H9 (cell line): ENCODE measurements at places on chromosomes 5 and 9. TPM values are rescaled to one million over a fixed set of nuclear protein-coding genes. Genes with fewer than 3 reads are reported as not detected.

DNA sequence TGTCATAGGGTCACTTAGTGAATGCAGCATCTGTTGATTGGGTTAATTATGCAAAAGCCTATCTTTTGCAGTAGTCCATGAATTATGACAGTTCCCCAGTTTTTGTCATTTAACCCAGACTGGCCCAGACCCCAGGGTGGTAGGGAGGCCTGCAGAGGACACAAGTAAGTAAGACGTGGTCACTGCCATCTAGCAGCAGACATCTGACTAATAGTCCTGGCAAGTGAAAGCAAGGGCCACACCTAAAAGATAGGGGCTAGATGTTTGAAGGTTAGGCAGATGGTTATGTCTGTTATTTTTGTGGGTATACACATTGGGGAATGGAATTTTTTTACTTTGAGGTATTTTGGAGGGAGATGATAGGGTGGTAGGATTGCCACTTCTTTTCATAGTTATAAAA, 48.0 kb downstream of the RAB14 start:
- H3K27ac ChIP-seq: no peak overlapping the region
- H3K4me3 ChIP-seq: no peak overlapping the region
- no peak for DNase-seq
- H3K36me3 ChIP-seq: peaks cover 20% of the 10 kb centered on the region

DNA sequence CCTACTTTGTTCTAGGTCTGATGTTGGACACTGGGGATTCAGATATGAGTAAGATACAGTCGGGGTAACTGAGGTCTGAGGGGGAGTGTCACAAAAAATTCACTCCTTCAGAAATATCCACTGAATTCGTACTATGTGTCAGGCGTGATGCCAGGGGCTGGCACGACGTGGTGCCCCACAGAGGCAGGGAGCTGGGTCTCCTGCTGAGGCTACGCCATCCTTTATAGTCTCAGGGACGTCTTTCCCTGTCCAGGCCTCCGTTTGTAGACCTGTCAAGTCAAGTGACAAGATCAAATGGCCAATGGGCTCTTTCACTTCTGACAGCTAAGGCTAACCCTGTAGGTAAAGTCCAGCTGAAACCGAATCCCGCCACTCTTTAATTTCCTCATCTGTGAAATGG, 118.8 kb upstream of the SMIM23 start:
- no peak overlapping the region for H3K27ac ChIP-seq
- no peaks in the 10 kb centered on the region for H3K4me1 ChIP-seq
- no peak overlapping the region for H3K4me3 ChIP-seq
- DNase-seq: no peak
- no peaks in the 10 kb centered on the region for H3K36me3 ChIP-seq
- H3K27me3 ChIP-seq: no peaks in the 10 kb centered on the region

DNA sequence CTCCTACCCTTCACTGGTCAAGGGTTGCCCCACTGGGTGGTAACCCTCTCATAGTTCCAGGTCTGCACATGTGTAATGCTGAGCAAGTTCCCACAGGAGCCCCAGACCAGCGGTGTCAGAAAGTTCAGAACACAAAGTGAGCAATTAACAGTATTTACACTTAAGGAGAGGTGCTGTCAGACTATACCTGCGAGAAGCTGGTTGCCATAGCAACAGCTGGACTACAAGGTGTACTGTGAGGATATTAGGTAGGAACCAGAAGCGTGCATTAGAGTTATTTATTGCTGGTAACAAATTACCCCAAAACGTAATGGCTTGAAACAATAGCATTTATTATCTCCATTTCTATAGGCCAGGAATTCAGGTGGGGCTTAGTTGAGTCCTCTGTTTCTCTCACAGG, 317.0 kb upstream of the RPS23 start:
- H3K4me1 ChIP-seq: no peaks in the 10 kb centered on the region
- no peaks in the 10 kb centered on the region for H3K27me3 ChIP-seq
- peaks cover 8% of the 10 kb centered on the region for H3K36me3 ChIP-seq
- DNase-seq: no peak
- no peak overlapping the region for H3K27ac ChIP-seq

DNA sequence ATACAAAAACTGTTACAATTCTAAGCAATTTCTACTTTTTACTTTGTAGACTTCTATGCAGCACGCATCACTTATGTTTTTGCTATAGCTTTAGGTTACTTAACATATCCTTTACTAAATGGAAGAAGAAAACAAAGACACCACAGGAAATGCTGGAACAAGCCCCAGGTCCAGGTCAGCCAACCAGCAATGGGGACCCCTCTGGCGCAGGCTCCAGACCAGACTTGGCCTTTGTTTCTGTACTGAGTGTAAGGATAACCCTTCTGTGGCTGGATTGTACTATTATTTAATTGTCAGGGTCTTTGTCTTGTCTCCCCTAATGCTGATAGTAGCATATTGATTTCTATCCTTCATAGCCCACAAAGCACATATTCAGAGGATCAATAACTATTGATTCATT, 4.2 kb downstream of the SEMA4D start:
- H3K4me1 ChIP-seq: peaks cover 20% of the 10 kb centered on the region
- no peaks in the 10 kb centered on the region; the same call in 1 of the 3 replicates for H3K36me3 ChIP-seq
- no peak overlapping the region; the same call in 2 of the 3 replicates for H3K4me3 ChIP-seq
- H3K27me3 ChIP-seq: no peaks in the 10 kb centered on the region
- DNase-seq: no peak

DNA sequence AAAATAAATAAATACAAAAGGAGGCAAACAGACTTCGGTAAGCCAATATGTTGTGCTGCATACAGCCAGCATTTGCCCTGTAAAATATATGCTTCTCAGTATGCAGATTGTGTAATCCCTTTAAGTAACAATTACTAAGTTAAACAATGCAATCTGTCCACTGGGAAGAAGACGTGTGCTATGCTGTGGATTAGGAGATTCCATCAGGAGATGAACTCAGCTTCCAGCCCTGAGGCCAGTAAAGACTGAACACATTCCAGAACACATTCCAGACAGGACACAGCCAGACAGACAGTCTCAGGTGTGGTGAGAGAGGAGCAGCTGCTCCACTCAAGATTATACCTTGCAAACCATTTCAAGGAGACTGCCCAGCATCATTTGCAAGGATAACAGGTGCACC, 97.8 kb downstream of the MPDZ start:
- no peak overlapping the region for H3K27ac ChIP-seq
- H3K4me3 ChIP-seq: no peak overlapping the region

- no peak overlapping the region for H3K27ac ChIP-seq
- no peak for DNase-seq
- H3K27me3 ChIP-seq: no peaks in the 10 kb centered on the region
Measured at GRCh38 chr9:98856982-98857381, 49.5 kb downstream of the GALNT12 start.

DNA sequence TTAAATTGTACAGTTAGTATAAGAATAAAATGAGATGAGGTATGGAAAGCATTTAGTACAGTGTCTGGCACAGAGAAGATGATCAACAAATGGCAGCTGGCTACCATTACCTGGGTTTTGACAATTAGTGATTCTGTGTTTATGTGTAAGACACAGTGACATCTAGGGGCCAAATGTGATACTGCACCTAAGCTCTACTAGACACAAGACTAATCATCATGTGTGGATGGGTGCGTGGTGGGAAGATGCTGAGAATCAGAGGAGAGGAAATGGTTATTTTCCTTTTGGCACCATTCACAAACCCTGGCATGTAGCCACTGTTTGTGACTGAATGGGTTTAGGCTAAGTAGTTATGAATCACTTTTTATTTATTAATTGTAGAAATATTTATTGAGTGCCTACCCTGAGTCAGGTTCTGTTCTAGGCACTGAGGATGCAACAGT, 109.8 kb upstream of the TBC1D2 start:
- no peak overlapping the region for H3K27ac ChIP-seq
- no peaks in the 10 kb centered on the region for H3K4me1 ChIP-seq
- H3K4me3 ChIP-seq: no peak overlapping the region
- DNase-seq: no peak
- H3K36me3 ChIP-seq: peaks cover 12% of the 10 kb centered on the region

GRCh38 chr9:14750821-14751220, 28.3 kb upstream of the CER1 start:
- H3K4me1 ChIP-seq: no peaks in the 10 kb centered on the region; the same call in 1 of the 2 replicates
- DNase-seq: no peak
- no peak overlapping the region for H3K4me3 ChIP-seq
- no peaks in the 10 kb centered on the region for H3K36me3 ChIP-seq

DNA sequence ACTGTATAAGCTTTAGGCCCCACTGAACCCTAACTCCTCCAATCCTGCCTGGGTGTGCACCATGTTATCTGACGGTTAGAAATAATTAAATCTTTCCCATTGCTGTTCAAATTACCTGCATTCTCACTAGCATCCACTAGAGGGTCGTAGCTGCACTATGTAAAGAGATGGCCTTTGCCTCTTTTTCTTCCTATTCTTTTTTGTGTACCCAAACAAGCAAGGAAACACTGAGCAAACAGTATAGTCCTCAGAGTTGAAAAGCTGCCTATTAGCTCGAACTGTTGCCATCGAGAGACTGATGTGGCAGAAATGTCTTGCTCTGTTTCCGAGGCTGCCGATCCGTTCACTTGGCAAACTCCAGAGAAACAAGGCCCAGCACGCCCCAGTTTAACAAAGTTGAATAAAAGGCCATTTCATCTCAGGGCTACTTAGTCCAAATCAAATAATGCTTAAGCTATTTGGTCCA, 163.8 kb upstream of the TRPM3 start:
- no peaks in the 10 kb centered on the region for H3K27me3 ChIP-seq
- H3K4me3 ChIP-seq: no peak overlapping the region

GRCh38 chr5:20514145-20514544, 526.1 kb upstream of the CDH18 start:
- H3K4me1 ChIP-seq: no peaks in the 10 kb centered on the region
- no peak overlapping the region for H3K27ac ChIP-seq
- H3K4me3 ChIP-seq: no peak overlapping the region
- no peak for DNase-seq
- H3K27me3 ChIP-seq: no peaks in the 10 kb centered on the region
- no peaks in the 10 kb centered on the region for H3K36me3 ChIP-seq

- H3K4me1 ChIP-seq: no peaks in the 10 kb centered on the region
- no peak overlapping the region for H3K27ac ChIP-seq
- no peak for DNase-seq
- H3K27me3 ChIP-seq: no peaks in the 10 kb centered on the region
- H3K4me3 ChIP-seq: no peak overlapping the region
Measured at GRCh38 chr5:59330680-59331079, 562.8 kb downstream of the PDE4D start.

DNA sequence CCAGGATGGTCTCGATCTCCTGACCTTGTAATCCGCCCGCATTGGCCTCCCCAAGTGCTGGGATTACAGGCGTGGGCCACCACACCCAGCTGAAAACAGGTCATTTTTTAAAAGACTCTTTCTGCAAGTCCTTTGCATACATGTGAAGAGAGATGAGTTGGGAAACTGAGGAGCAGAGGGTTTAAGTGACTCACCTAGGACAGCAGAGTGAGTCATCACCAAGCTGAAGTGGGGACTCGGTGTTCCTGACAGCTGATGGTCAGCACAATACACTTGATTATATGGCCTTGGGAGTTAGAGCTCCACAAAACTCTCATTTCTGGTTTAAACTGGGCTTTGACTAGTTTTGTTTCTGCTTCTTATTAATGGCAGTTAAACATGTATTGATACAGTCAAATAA, 38.1 kb upstream of the SSBP2 start:
- H3K4me1 ChIP-seq: peaks cover 6% of the 10 kb centered on the region; the same call in 1 of the 2 replicates
- no peaks in the 10 kb centered on the region for H3K27me3 ChIP-seq
- no peak overlapping the region for H3K27ac ChIP-seq
- no peak for DNase-seq
- no peaks in the 10 kb centered on the region; the same call in 1 of the 3 replicates for H3K36me3 ChIP-seq

- no peaks in the 10 kb centered on the region for H3K27me3 ChIP-seq
- no peak within 1 kb of the TSS for H3K4me3 ChIP-seq
- DNase-seq: no peak
- no peak within 1 kb of the TSS for H3K27ac ChIP-seq
Measured at GRCh38 chr5:156326718-156327259, at the start of gene SGCD. TSS of gene SGCD (plus strand) at chr5:156327164.

GRCh38 chr9:5481322-5482040, 28.9 kb upstream of the PDCD1LG2 start:
- DNase-seq: no peak
- no peaks in the 10 kb centered on the region for H3K27me3 ChIP-seq
- H3K36me3 ChIP-seq: peaks cover 4% of the 10 kb centered on the region; the same call in 1 of the 2 replicates
- no peaks in the 10 kb centered on the region for H3K4me1 ChIP-seq

DNA sequence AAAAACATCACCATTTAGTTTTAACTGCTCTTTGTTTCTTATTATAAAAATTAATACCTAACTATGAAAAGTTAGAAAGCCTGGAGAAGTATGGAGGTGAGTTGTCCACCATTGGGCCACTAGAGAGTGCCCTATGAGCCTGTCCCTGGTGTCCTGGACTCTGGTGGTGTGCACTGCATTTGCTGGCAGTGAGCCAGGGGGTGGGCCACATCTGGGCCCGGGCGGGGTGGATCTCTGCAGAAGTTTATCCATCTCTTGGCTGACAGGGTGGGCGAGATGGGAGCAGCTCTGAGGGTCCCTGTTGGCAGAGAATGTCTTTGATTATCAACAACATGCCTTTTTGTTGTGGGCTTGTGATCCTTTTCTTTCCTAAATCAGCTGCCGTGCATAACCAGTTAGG, 8.2 kb downstream of the TENT4A start:
- DNase-seq: no peak

- H3K4me3 ChIP-seq: no peak overlapping the region
- no peak overlapping the region for H3K27ac ChIP-seq
- H3K27me3 ChIP-seq: no peaks in the 10 kb centered on the region
- no peak for DNase-seq
Measured at GRCh38 chr9:15813076-15813475, 260.2 kb downstream of the CCDC171 start.

Gene OR13D1
- total RNA-seq: not detected in 2 replicates

Gene SOX30
- total RNA-seq: 0.13 TPM in 1 of 2 replicates, not detected in the other

Gene SLC45A2
- not detected in 2 replicates for total RNA-seq

Gene LRRC26
- total RNA-seq: 0.55 and 0.96 TPM in 2 replicates

Gene OGN
- not detected in 2 replicates for total RNA-seq

Gene DMRT2
- total RNA-seq: not detected in 2 replicates

Gene PHF2
- total RNA-seq: 17.4 and 18.8 TPM in 2 replicates

Gene RAPGEF1
- 53.9 and 55.6 TPM in 2 replicates for total RNA-seq

Gene IL9
- total RNA-seq: not detected in 2 replicates

Gene FAM169A
- total RNA-seq: 63.1 and 67.7 TPM in 2 replicates

Gene SLC36A2
- total RNA-seq: 0.07 and 0.15 TPM in 2 replicates

Gene PCDHB11
- 1.9 and 2.0 TPM in 2 replicates for total RNA-seq

Gene FAM151B
- 0.72 and 0.79 TPM in 2 replicates for total RNA-seq

Gene MOB3B
- 9.8 and 10.6 TPM in 2 replicates for total RNA-seq

Gene KIAA0825
- 1.8 and 1.9 TPM in 2 replicates for total RNA-seq

Gene FOXD4L3
- 0.26 TPM in 1 of 2 replicates, not detected in the other for total RNA-seq

Gene GARIN3
- not detected in 2 replicates for total RNA-seq

Gene TNFSF15
- not detected in 2 replicates for total RNA-seq
